ENCODE measurements at places on chromosomes 12 and 14.

- no peaks in the 10 kb centered on the region for H3K27me3 ChIP-seq
- H3K4me3 ChIP-seq = no peak overlapping the region
- H3K27ac ChIP-seq = no peak overlapping the region
- H3K4me1 ChIP-seq = no peaks in the 10 kb centered on the region
- H3K36me3 ChIP-seq = no peaks in the 10 kb centered on the region
Measured at GRCh38 chr12:27940245-27940644, 32.3 kb downstream of the PTHLH start.

DNA sequence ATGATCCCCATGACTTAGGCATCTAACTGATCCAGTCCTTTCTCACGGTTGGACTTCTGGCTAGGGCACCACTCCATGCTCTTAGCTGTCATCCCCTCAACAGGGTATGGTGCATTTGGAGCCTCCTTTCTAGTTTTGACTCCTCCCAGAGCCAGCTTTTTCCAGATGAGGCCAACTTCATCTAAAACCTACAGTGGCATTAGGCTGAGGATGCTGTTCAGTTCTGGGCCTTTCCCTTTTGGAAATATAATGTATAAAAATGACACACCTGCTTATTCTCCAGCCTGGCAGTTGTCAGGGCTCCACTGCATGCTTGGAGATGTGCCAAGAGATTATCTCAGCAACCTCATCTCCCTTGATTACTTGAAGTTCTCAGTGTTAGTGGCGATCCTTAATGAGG lies 239.7 kb downstream of the EMP1 start:
- H3K4me3 ChIP-seq = no peak overlapping the region
- no peak overlapping the region for H3K27ac ChIP-seq
- H3K4me1 ChIP-seq = no peaks in the 10 kb centered on the region
- H3K36me3 ChIP-seq = no peaks in the 10 kb centered on the region

DNA sequence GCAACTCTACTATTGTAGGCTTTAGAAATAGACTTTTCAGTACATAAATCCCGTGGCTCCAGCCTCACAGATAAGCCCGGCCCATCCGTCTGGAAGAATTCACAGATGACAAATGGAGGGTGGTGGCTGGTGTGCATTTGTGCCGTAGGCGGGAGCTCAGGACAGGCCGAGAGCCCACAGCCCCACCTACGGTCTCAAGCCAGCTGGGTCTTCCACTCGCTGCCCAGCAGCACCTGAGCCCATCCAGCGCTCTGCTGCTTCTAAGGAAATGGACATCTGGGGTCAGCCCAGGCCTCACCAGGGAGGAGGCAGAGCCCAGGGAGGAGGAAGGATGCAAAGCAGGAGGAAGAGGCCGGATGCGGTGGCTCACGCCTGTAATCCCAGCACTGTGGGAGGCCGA lies 72.8 kb downstream of the KIF26A start:
- no peak for DNase-seq
- no peak overlapping the region for H3K4me3 ChIP-seq
- no peaks in the 10 kb centered on the region for H3K27me3 ChIP-seq
- no peak overlapping the region for H3K27ac ChIP-seq
- peaks cover 8% of the 10 kb centered on the region for H3K4me1 ChIP-seq

DNA sequence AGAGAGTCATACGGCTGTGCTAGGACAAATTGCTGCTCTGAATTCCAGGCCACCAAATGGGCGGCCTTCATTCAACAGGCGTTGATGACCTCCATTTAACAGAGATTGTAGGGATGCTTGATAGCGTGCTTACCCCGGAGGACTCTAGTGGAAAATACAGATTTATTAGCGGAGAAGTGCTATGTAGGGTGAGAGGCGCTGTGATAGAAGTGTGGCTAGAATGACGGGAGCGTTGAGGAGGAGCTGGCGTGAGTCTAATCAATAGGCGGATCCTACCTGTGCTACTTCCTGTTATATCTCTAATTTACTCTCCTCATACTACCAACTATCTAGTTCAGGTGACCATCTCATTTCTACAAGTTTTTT lies 668 bp downstream of the MRPS35 start:
- peaks cover 5% of the 10 kb centered on the region for H3K36me3 ChIP-seq
- no peak for DNase-seq
- H3K27me3 ChIP-seq = no peaks in the 10 kb centered on the region
- H3K4me1 ChIP-seq = peaks cover 27% of the 10 kb centered on the region
- peak overlapping the region; percentile 55 for H3K27ac ChIP-seq
- peak overlapping the region; percentile 93 for H3K4me3 ChIP-seq

DNA sequence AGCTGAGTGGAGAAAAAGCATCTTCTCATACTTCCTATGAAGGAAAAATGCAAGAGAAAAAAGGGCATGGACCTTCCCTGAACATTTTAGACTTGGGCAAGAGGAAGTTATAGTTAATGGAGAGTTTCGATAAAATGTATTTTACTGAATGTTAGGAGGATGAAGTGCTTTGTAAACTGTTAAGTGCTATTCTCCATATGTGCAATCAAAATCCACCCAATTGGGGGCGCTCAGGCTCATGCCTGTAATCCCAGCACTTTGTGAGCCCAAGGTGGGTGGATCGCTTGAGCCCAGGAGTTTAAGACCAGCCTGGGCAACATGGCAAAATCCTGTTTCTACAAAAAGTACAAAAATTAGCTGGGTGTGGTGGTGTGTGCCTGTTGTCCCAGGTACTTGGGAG lies 1.9 kb upstream of the CNPY2 start:
- peaks cover 7% of the 10 kb centered on the region for H3K36me3 ChIP-seq
- DNase-seq = no peak
- H3K4me3 ChIP-seq = peak overlapping the region; percentile 61
- H3K27ac ChIP-seq = no peak overlapping the region
- H3K4me1 ChIP-seq = peaks cover 24% of the 10 kb centered on the region

- H3K4me1 ChIP-seq = peaks cover 10% of the 10 kb centered on the region
- H3K36me3 ChIP-seq = peaks cover 4% of the 10 kb centered on the region
- H3K27me3 ChIP-seq = no peaks in the 10 kb centered on the region
- no peak overlapping the region for H3K27ac ChIP-seq
Measured at GRCh38 chr12:124778411-124778810, 85.3 kb downstream of the SCARB1 start.

DNA sequence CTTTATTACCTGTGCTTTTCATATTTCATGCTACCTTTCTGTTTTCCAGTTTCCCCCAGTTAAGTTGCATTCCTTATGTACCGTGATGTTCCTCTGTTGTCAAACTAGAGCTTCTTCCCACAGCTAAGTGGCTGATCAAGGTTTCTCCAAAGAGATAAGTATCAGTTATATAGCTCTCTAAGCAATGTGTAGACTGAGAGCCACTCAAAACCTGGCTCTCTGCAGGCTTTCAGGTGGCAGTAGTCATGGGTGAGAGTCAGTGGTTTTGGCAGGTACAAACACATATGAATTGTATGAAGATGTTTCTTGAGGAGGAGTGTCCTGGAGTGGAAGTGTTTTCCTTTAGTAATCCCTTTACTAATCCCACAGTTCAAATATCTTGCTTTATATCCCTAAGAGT lies 28.4 kb downstream of the TXNRD1 start:
- H3K4me1 ChIP-seq = no peaks in the 10 kb centered on the region
- no peak overlapping the region for H3K4me3 ChIP-seq
- no peak for DNase-seq

GRCh38 chr12:1204581-1205121 lies 213.6 kb downstream of the ERC1 start:
- no peak overlapping the region for H3K27ac ChIP-seq
- peaks cover 5% of the 10 kb centered on the region for H3K4me1 ChIP-seq
- DNase-seq = no peak
- H3K27me3 ChIP-seq = no peaks in the 10 kb centered on the region
- no peaks in the 10 kb centered on the region for H3K36me3 ChIP-seq
- H3K4me3 ChIP-seq = no peak overlapping the region

GRCh38 chr12:129900306-129900705 lies 3.5 kb downstream of the TMEM132D start:
- no peaks in the 10 kb centered on the region for H3K36me3 ChIP-seq
- no peak overlapping the region for H3K4me3 ChIP-seq
- peaks cover 66% of the 10 kb centered on the region for H3K27me3 ChIP-seq
- no peak for DNase-seq
- H3K27ac ChIP-seq = no peak overlapping the region

DNA sequence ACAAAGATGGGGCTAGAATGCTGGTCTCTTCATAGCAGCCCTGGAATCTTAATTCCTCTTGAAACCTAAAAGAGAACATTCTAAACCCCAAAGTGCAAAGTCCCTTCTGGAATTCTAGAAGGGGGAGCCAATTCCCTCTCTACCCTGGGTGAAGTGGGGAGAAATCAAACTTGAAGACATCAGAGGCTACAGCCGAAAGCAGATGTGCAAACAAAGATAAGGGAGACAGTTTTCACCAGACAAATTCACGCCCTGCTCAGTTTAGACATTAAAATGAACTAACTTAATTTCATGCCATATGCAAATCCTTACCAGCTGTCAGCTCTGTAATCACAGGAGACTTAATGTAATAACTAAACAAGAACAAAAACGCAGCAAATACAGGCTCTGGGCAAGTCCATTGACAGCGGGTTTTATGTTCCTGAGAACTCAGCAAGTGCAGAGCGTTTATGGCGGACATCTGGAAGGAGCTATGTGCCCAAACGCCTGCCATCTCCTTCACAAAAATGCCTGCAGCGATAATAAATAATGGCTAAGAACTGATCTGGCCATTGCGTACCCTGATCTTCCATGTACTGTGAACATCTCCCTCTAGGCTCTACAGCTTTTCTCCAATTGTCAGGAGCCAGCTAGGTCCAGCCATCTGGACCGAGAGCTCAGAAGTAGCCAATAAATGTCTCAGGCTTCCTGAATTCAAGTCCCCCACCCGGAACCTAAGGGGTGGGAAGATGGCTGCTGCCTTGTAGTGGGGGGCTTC lies 19.1 kb upstream of the FICD start:
- DNase-seq = no peak
- H3K4me1 ChIP-seq = no peaks in the 10 kb centered on the region
- H3K27ac ChIP-seq = no peak overlapping the region
- H3K27me3 ChIP-seq = peaks cover 58% of the 10 kb centered on the region
- no peaks in the 10 kb centered on the region for H3K36me3 ChIP-seq

- H3K27ac ChIP-seq = no peak overlapping the region
- no peak overlapping the region for H3K4me3 ChIP-seq
- no peak for DNase-seq
- H3K27me3 ChIP-seq = no peaks in the 10 kb centered on the region
Measured at GRCh38 chr14:54040846-54041245, 84.2 kb upstream of the BMP4 start.

- H3K4me1 ChIP-seq = peaks cover 16% of the 10 kb centered on the region
- no peaks in the 10 kb centered on the region for H3K27me3 ChIP-seq
- no peak overlapping the region for H3K4me3 ChIP-seq
- no peak overlapping the region for H3K27ac ChIP-seq
- no peaks in the 10 kb centered on the region for H3K36me3 ChIP-seq
Measured at GRCh38 chr14:76541594-76542219, 165.8 kb downstream of the ESRRB start.

DNA sequence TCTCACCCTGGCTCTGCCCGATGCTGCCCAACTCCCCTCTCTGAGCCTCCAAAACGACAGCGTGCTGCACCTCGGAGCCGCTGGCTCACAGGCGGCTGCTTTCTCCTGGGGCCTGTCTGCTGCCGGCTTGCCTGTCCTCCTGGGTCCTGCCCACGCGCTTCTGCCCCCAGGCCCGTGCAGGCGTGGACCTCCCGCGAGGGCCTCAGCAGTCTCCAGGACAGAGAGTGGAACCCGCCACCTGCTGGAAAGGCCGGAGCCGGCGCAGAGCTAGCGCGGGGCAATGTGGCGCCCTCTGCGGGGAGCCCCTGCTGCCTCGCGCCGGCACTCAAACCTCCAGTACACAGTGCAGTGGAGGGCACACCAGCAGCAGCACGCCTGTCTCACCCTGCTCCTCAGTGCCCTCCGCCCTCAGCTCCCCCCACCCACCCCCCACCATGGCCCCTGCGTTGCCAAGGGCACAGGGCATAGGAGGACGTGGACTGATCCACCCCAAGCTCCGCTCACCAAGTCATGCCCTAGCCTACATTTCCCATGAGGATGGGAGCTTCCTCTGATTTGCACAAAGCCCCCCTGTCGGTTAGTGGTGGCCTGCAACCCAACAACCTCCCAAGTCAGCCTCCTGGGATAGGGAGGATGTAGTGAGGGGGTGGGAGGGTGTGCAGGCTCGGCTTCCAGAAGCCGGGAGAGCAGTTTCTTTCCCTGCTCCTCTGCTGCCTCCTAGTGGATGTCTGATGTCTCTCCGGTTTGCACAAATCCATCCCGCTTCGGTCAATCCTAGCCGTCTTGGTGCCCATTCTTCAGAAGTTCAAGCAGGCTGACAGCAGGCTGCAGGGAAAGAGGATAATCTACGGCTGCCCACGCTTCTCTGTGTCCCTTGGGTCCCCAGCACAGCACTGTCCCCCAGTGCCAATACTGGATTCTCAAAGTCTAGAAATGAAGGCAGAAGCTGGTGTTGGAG lies 25.2 kb downstream of the KRT8 start:
- DNase-seq = peak; percentile 77
- peak overlapping the region; percentile 83 for H3K4me3 ChIP-seq
- no peaks in the 10 kb centered on the region for H3K36me3 ChIP-seq

- peaks cover 3% of the 10 kb centered on the region for H3K27me3 ChIP-seq
- no peak overlapping the region for H3K4me3 ChIP-seq
- H3K27ac ChIP-seq = peak overlapping the region; percentile 9
- H3K36me3 ChIP-seq = no peaks in the 10 kb centered on the region
- peaks cover 17% of the 10 kb centered on the region for H3K4me1 ChIP-seq
Measured at GRCh38 chr12:70645494-70646317, 8.5 kb upstream of the PTPRB start.

GRCh38 chr14:104957146-104958113 lies 20.7 kb downstream of the AHNAK2 start:
- H3K4me3 ChIP-seq = no peak overlapping the region
- no peaks in the 10 kb centered on the region for H3K36me3 ChIP-seq
- H3K27ac ChIP-seq = no peak overlapping the region
- DNase-seq = no peak
- H3K4me1 ChIP-seq = no peaks in the 10 kb centered on the region
- H3K27me3 ChIP-seq = peaks cover 22% of the 10 kb centered on the region

GRCh38 chr12:92639017-92639416 lies 63.8 kb upstream of the PLEKHG7 start:
- H3K36me3 ChIP-seq = peaks cover 2% of the 10 kb centered on the region
- no peak overlapping the region for H3K27ac ChIP-seq
- DNase-seq = no peak
- H3K27me3 ChIP-seq = no peaks in the 10 kb centered on the region
- H3K4me3 ChIP-seq = no peak overlapping the region

DNA sequence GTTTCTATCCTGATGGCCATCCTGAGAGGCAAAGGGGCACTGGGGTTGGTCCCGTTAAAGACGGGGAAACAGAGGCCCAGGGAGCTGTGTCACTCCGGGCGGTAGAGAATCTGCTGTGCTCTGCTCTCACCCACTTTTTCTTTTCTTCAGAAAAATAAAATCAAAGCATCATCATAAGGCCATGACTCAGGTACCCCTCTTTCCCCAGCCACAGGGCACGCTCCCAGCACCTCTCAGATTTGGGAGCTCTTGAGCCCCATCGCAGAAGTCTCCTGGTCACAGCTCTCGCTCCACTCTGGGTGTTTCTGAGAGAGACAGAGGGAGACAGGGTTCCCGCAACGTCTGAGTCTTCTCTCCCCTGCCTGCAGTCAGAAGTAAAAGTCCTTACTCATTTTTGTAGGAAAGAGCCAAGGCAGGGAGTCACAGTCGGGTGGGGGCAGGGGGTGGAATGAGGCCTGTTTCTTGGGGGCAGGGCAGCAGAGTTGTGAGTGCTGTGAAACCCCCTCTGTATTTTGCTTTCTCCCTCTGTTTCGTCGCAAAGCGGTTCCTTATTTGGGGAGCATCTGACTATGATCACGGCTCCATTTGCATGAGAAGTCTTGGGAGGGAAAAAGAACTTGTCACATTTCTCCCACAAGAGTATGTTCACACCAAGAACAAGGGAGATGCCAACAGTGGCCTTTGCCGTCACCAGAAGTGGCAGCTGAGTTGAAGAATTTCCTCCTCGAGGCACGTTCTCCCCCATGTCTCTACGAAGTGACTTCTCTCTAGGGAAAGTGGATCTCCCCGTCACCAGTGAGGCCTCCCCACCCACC lies 139.0 kb downstream of the BCL11B start:
- H3K27ac ChIP-seq = peak overlapping the region; percentile 35
- peaks cover 17% of the 10 kb centered on the region for H3K4me1 ChIP-seq
- H3K4me3 ChIP-seq = no peak overlapping the region
- DNase-seq = no peak
- H3K36me3 ChIP-seq = no peaks in the 10 kb centered on the region
